ENCODE measurements at places on chromosomes 5 and 9. TPM values are rescaled to one million over a fixed set of nuclear protein-coding genes. Genes with fewer than 3 reads are reported as not detected.

TMEM161B gene
- 21.1 TPM for total RNA-seq

TOPORS gene
- total RNA-seq = 20.7 TPM

ABLIM3 gene
- 0.27 TPM for total RNA-seq

FAM221B gene
- not detected for total RNA-seq

DNA sequence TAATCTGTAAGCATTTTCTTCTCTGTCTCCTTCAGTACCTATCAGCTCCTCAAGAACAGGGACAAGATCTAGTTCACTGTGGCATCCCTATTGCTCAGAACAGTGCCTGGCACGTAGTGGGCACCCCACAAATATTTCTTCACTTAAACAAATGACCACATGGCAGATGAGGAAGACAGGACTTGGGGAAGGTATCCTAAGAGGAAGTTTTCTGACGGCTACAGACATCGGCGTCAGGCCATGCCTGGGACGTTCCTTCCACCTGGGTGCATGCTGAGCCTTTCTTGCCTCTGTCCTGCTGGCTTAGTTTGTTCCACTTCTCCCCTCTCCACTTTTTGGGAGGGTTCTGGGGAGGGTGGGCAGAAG lies 60.2 kb downstream of the NEURL1B start:
- no peak overlapping the region for H3K27ac ChIP-seq
- H3K4me1 ChIP-seq = peaks cover 8% of the 10 kb centered on the region
- H3K4me3 ChIP-seq = peak overlapping the region; percentile 1
- no peaks in the 10 kb centered on the region for H3K36me3 ChIP-seq

DNA sequence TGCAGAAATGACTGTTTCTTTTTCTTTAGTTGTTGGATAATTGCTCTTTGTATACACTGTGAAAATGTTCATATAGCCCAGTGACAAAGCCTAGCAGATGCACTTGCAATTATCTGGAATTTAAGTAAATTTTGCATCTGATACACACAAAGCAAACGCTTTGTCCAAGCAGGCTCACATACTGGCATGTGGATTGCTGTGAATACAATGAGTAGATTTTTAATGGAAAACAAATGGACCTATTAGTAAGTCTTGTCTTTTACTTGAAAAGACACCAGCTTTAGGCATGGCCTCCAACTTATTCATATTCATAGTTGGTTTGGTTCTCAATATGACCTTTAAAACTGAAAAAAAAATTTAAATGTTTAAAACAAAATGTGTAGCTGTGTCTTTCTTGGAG lies 1299.8 kb upstream of the WWC1 start:
- no peaks in the 10 kb centered on the region for H3K36me3 ChIP-seq
- H3K27ac ChIP-seq = no peak overlapping the region
- peaks cover 3% of the 10 kb centered on the region for H3K27me3 ChIP-seq
- no peak for DNase-seq
- H3K4me1 ChIP-seq = peaks cover 4% of the 10 kb centered on the region

DNA sequence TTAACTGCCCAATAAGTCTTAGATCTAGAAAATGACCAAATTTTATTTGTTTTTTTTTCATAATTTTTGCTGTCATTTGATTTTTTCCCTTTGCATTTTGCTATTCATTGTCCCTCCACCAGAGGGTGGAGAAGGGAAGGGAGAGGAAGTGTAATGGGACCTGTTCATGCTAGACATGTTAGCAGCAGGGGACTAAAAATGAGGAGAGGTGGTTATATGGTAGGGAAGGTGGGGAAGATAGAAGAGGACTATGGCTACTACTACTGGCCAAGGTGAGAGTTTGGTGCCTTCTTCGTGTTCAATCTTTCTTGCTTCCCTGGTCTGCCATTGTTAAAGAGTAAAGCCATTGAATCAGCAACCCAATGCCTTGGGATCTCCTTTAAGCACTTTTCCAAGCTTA lies 6.4 kb downstream of the GRIA1 start:
- no peaks in the 10 kb centered on the region for H3K36me3 ChIP-seq
- H3K27ac ChIP-seq = no peak overlapping the region
- H3K4me3 ChIP-seq = no peak overlapping the region
- DNase-seq = no peak
- H3K4me1 ChIP-seq = no peaks in the 10 kb centered on the region
- peaks cover 13% of the 10 kb centered on the region for H3K27me3 ChIP-seq

DNA sequence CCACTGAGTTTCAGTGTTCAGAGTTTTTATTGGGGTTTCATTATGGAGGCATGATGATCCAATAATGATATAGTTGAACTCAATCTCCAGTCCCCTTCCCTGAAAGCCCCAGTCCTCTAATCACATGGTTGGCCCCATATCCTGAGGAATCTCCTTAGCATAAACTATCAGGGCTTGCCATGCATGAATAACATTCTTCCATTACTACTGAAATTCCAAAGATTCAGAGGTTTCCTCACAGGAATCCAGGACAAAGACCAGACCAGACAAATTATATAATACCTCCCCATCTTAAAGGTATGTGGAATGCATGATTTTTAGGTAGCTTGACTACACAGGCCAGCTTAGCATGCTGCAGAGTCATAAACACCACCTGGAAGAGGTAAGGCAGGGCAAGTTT lies 15.5 kb upstream of the LRRTM2 start:
- no peaks in the 10 kb centered on the region for H3K27me3 ChIP-seq
- no peak overlapping the region for H3K4me3 ChIP-seq
- DNase-seq = no peak
- no peak overlapping the region for H3K27ac ChIP-seq

- H3K27ac ChIP-seq = no peak overlapping the region
- H3K27me3 ChIP-seq = peaks cover 65% of the 10 kb centered on the region
- H3K4me1 ChIP-seq = peaks cover 6% of the 10 kb centered on the region
- no peaks in the 10 kb centered on the region for H3K36me3 ChIP-seq
- no peak overlapping the region for H3K4me3 ChIP-seq
Measured at GRCh38 chr5:88657906-88658775, 224.8 kb downstream of the MEF2C start.
